ENCODE measurements at places on chromosomes 4 and X.

GRCh38 chr4:77093401-77093800 is 17.6 kb upstream of the CCNI start:
- no peak for DNase-seq

- DNase-seq, result no peak
These were observed 47.8 kb upstream of the CRMP1 start for GRCh38 chr4:5940470-5941203.

- no peak for DNase-seq
These were observed 100.4 kb downstream of the WFS1 start for GRCh38 chr4:6369924-6370645.

- no peak for DNase-seq
These were observed 330.3 kb upstream of the EPHA5 start for GRCh38 chr4:66000510-66001117.

Measured in CD4-positive, alpha-beta T cell treated with Interleukin-10 for 1 hour (primary cell).